ENCODE measurements at places on chromosomes 7 and 10.

- no peak for DNase-seq
Measured at GRCh38 chr10:93406364-93407145, 75.6 kb downstream of the MYOF start.

DNA sequence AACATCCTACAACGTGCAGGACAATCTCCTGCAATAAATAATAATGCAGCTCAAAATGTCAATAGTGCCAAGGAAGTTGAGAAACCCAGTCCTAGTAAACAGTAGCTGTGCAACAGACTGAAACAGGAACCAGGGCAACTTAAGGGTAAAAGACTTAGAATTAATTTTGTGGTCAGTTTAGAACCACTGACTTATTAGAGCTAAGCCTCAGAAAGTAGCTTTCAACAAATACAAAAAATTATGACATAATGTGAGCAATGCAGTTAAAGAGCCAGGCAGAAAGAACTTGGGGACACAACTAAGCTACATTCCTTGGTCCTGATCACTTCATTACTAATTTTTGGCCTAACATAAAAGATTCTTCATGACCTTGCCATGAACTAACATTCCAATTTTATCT lies 195.4 kb downstream of the MACC1 start:
- peak; percentile 4 for DNase-seq

DNA sequence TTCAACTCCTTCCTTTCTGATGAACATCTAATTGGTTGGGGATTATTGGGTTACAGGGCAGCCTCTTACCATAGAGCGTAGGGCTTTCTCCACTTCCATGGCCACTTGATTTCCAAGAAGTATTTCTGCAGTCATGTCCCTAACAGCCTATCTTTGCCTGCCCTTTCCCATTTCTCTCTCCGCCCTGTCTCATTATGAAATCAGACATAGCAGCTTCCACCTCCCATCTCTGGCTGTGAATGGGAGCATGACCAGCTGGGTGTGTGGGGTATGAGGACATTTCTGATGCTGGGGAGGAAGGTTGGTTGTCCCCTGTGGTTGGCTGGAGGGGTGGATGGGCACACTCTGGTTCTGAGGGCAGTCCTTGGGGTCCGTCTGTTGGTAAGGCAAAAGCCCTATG lies 41.2 kb downstream of the ADCYAP1R1 start:
- no peak for DNase-seq

DNA sequence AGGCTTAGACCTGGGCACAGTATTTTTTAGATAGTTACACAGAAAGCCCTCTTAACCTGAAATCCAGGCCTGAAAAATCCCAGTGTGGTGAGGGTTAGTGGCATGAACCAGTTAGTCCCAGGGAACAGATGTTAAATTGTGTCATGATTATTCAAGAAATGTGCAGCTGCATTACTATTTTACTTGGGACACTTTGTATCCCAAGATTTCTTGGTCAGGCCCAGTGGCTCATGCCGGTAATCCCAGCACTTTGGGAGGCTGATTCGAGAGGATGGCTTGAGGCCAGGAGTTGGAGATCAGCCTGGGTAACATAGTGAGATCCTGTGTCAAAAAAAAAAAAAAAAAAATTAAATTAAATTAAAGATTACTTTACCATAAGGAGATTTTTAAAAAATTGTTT lies 36.0 kb upstream of the OTUD1 start:
- no peak for DNase-seq

DNA sequence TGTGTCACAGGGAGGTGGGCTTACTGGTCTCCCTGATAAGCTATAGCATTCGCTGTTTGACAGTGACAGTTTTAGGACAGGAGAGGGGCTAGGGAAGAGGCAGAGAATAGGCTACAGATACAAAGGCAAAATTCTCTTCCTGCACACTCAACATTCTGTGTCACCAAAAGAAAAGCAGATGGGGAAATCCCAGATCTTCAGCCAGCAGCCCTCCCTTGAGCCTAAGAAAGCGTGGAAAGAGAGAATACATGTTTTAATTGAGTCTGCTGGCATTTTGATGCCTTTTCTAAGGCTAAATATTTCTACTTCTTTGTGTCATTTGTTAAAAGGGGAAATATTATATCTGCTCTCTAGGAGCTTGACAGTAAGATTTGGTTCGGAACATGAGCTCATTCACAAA lies 247.0 kb downstream of the TRIL start:
- DNase-seq = no peak

DNA sequence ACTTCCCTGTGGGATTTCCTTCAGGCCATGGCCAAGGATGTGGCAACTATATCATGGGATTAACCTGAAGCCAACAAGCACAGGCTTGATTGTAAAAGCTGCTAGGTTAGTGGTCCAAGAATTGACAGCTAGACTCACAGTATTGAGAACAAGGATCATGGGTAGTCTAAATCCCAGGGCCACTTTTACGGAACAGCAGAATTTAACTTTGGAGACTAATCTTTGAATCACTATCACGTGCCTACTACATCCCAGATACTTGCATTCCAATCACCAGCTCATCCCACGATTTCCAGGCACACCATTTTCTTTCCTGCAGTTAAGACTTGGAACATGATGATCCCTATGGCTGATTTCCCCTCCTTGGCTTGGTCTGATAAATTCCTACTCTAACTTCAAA lies 65.6 kb upstream of the ADO start:
- DNase-seq = no peak
